Hematopoietic multipotent progenitor cell treated with erythropoietin and hydrocortisone succinate and interleukin-3 and kit ligand, for 6 days (in vitro differentiated cells): ENCODE measurements at places on chromosomes 7 and 10.

- no peak for DNase-seq
These were observed 79.1 kb downstream of the NAMPT start for GRCh38 chr7:106205621-106206222.

- DNase-seq = peak; percentile 23
These were observed 43.3 kb downstream of the SFTPD start for GRCh38 chr10:79905322-79906314.

- no peak for DNase-seq
These were observed 54.5 kb downstream of the GSDME start for GRCh38 chr7:24702755-24703154.

DNA sequence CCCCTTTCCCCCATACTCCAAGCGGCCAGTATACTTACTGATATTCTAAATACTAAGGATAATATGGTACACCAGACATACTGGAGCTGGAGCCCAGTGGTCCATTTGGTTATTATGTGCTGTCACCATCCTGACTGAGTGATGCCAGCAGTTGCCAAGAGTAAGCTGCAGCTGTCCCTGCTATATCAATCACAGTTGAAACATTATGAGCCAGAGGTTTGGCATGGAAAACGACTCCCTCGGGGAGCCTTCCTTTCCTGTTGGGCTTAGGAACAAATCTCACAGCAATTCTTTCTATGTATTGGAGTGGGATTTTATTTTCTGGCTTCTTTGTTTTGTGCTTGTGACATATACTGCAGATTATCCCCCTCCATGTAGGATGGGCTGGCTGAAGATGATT lies 32.6 kb downstream of the STRIP2 start:
- DNase-seq = no peak

- DNase-seq = no peak
These were observed 105.1 kb downstream of the GATA3 start for GRCh38 chr10:8159341-8160165.

DNA sequence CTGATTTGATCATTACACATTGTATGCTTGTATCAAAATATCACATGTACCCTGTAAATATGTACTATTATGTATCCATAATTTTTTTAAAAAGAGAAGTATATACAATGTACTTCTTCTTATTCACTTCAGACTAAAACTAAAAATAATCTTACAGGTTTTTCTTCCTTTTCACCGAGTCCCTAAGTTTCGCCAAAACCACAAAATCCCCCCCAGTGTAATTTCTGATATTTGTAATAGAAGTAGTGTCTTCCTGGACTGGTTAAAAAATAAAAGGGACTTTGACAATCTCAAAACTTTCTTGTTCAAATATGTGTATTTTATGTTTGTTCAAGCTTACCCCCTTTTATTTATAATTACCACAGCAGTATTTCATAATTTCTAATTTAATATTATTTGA lies 23.9 kb downstream of the EPC1 start:
- DNase-seq = no peak

DNA sequence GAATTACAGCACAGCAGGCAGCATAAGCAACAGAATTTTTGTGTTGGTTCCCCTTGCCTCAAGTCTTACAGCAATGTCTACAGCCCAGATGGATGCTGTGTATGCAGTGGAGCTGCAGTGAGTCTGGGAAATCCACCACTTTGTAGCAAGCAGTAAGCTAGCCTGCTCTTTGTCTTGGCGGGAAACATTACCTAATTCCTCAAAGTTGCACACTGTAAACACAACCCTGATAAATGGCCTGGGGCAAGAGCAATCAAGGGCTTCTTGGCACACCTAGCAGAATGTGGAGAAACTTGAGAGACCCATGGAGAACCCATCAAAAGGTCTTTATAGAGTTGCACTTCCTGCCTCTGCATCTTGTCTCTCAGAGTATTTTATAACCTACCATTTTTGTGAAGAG lies 102.0 kb upstream of the FOXP2 start:
- DNase-seq = no peak

DNA sequence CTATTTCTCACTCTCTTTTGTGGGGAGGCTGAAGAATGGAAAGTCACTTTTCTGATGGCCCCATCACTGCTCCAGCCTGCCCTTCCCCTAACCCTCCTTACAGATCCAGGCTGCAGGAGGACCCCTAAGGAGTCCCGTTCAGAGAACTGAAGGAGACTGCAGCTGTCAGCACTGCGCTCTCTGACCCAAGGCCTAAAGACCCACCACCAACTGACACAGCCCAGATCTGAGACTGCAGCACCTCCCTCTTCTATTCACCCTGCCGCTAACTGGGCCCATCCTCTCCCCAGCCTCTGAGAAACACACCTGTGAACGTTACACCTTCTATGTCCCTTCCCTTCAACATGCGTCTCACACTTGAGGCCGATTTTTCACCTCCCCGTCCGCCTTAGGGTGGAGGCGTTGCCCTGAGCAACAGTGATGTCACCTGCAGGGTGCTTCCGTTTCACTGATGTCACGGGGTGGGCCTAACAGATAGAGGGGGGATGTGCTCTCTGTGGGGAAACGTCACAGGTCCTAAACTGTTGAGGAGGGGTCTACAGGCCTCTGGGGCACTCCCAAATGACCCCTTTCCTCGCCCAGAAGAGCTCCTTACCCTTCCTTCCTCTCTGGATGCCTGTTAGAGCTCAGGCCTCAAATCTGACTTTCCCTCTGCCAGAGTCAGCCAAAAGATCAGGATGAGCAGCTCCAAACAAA lies 5.1 kb downstream of the ITPRIP start:
- DNase-seq = no peak

GRCh38 chr10:49498425-49498824 lies 40.5 kb downstream of the ERCC6 start:
- no peak for DNase-seq

- peak; percentile 78 for DNase-seq
These were observed 117.4 kb downstream of the INPP5A start for GRCh38 chr10:132654708-132655661.

- no peak for DNase-seq
These were observed 135.7 kb downstream of the DYNC2I1 start for GRCh38 chr7:158991824-158992621.

DNA sequence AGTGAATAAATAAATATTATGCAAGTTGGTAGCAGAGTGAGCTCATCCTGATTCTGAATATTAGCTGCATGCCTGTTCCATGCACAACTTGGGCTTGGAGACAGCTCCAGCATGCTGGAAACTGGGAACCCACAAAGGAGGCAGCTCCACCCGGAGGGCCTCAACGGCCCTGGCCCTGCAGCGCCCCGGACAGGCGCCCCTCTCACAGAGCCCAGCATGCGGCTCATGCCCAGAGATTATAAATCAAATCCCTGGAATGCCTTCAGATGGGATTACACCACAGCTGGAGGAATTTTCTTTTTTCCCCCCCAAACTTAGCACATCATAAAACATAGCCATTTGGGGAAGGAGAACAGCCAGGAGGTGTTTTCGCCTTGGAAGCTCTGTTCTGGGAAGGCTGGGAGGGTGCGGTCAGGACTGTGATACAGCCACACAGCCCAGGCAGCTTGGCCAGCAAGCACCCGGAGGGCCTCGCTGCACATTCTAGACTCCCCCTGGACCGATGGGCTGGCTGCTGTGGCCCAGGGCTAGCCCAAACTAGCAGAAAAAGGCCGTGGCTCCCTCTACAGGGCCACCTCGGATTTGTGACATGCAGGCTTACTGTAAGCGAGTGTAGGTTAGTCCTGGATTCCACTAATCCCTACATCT lies 102.4 kb downstream of the PTPN20 start:
- DNase-seq = no peak

DNA sequence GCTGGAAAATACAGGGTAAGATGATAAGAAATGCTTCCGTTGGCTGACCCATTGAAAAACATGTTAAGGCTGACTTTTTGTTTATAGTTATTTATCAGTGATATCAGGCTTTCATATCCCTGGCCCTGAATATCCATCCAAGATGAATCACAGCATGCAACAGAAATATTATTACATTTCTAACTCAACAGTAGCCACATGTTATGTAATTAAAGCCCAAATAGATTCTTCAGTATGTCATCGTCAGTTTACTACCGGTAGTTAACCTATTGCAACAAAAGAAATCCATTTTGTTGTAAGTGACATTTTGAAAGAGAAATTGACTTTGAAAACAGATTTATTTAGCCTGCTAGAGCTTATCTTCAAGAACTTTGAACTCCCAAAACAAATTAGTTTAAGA lies 354.1 kb upstream of the CELF2 start:
- no peak for DNase-seq

DNA sequence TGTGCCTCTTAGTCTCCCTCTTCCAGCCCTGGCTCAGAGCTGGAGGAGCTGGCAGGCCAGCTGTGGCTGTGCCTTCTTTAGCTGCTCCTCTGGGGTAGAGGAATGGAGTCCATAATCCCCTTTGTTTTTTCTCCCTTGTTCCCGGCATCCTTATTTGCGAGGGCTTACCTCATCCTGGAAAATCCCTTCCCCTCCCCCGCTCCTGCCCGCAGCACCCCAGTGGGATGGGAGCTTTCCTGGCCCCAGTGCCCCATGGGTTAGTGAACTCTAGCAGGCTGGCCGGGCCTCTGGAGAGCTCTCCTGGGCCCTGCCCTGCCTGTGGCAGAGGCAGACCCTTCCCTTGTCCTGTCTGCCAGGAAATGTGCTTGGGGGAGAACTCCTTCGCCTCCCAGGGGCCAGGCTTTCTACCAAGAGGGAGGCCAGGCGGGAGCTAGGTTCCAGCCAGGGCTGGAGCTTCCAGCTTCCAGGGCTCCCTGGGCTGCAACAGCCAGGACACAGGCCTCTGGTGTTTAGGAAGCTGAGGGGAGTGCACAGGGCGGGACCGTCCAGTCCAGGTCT lies 16.5 kb upstream of the TRIM8 start:
- no peak for DNase-seq

GRCh38 chr10:102085336-102085735 lies 20.2 kb downstream of the HPS6 start:
- no peak for DNase-seq

GRCh38 chr7:74214816-74215630 lies 5.2 kb downstream of the LAT2 start:
- no peak for DNase-seq

DNA sequence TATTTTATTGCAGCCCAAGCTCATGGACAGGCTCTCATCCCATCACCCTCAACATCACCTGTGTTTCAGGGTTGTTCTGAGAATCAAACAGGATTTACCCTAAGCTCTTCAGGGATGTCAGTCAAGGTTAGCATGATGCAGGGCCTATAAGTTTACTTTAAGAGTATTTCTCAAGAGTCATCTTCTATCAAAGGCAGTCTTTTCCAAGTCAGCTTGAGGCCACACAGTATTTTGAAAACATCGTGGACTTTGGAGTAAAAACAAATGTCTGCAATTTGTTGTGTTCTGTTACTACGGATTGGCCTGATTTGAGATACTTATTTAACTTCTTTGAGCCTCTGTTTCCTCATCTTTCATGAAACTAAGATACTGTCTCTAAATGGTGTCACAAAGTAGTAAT lies 42.0 kb upstream of the NRP1 start:
- no peak for DNase-seq

DNA sequence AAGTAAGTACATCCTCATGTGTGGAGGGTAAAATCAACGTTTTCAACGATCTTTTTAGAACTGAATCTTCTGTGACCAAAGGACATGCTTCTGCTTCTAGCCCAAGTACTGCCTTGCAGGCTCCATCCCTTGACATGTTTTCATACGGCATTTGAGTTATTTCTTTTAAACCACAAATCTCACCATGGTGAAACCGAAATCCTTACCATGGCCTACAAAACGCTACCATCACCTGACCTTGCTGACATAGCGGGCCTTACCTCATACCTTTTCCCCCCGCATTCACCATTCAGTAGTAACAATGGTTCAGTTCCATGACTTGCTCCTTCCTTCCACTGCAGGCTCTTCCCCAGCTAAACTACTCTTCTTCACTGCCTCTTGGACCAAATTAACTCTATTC lies 3.5 kb downstream of the RNF216 start:
- no peak for DNase-seq

DNA sequence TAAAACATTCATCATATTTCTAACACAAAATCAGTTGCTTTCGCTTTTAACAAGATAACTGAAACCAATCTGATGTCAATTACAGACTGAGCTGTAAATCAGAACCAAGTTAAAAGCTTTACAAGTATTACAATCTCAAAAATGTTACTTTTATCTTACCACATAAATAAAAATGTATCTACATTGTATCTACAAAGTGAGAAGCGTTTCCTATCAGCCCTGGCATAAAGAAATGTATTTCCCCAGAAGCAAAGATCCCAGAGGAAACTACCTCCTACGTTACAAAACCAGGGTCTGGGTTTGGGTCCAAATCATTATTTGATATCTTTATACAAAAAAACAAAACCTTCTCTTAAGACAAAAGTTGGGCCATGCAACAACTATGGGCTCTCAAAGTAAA lies 2.6 kb downstream of the SMURF1 start:
- no peak for DNase-seq

GRCh38 chr7:19783541-19783940 lies 10.1 kb upstream of the TMEM196 start:
- DNase-seq = no peak

- DNase-seq = no peak
These were observed 69.8 kb downstream of the MAD1L1 start for GRCh38 chr7:2162959-2163358.

DNA sequence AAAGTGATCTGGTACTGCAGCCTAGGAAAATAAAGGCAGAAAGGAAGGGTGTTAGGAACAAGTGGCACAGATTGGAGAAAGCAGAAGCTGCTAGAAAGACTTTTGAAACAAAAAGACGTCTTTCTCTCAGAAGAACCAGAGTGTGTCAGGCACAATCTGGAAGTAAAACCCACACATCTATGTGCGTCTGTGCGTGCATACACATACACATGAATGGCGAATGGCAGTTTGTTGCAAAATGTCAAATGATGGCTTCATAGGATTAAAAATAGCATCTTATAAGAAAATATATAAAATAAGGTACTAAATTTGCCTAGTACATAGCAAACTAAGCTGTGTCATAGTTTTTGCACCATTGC lies 246.3 kb downstream of the CDK14 start:
- DNase-seq = no peak

GRCh38 chr7:83111391-83111790 lies 51.3 kb downstream of the PCLO start:
- no peak for DNase-seq

GRCh38 chr10:5518143-5518542 lies 6.6 kb upstream of the CALML3 start:
- DNase-seq = no peak

- DNase-seq = no peak
These were observed 63.7 kb downstream of the CELF2 start for GRCh38 chr10:11081408-11081807.

- DNase-seq = no peak
These were observed 54.9 kb downstream of the IKZF1 start for GRCh38 chr7:50359258-50359994.

- peak; percentile 43 for DNase-seq
These were observed 195.1 kb downstream of the CCSER2 start for GRCh38 chr10:84523526-84523925.

- DNase-seq = peak; percentile 72
These were observed 63.7 kb downstream of the PROSER2 start for GRCh38 chr10:11886851-11887250.
